ENCODE measurements at places on chromosomes 6 and 20.

DNA sequence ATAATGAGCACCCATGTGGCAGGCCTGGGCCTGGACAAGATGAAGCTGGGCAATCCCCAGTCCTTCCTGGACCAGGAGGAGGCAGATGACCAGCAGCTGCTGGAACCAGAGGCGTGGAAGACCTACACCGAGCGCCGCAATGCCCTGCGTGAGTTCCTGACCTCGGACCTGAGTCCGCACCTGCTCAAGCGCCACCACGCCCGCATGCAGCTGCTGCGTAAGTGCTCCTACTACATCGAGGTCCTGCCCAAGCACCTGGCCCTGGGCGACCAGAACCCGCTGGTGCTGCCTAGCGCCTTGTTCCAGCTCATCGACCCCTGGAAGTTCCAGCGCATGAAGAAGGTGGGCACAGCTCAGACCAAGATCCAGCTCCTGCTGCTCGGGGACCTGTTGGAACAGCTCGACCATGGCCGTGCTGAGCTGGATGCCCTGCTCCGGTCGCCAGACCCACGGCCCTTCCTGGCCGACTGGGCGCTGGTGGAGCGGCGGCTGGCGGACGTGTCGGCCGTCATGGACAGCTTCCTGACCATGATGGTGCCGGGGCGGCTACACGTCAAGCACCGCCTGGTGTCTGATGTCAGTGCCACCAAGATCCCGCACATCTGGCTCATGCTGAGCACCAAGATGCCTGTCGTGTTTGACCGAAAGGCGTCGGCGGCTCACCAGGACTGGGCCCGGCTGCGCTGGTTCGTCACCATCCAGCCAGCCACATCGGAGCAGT lies 1.9 kb downstream of the FNDC11 start:
- H3K36me3 ChIP-seq, result peaks cover 4% of the 10 kb centered on the region
- no peak overlapping the region for H3K4me3 ChIP-seq
- H3K27me3 ChIP-seq, result no peaks in the 10 kb centered on the region
- DNase-seq, result no peak
- H3K4me1 ChIP-seq, result peaks cover 14% of the 10 kb centered on the region
- H3K27ac ChIP-seq, result no peak overlapping the region

DNA sequence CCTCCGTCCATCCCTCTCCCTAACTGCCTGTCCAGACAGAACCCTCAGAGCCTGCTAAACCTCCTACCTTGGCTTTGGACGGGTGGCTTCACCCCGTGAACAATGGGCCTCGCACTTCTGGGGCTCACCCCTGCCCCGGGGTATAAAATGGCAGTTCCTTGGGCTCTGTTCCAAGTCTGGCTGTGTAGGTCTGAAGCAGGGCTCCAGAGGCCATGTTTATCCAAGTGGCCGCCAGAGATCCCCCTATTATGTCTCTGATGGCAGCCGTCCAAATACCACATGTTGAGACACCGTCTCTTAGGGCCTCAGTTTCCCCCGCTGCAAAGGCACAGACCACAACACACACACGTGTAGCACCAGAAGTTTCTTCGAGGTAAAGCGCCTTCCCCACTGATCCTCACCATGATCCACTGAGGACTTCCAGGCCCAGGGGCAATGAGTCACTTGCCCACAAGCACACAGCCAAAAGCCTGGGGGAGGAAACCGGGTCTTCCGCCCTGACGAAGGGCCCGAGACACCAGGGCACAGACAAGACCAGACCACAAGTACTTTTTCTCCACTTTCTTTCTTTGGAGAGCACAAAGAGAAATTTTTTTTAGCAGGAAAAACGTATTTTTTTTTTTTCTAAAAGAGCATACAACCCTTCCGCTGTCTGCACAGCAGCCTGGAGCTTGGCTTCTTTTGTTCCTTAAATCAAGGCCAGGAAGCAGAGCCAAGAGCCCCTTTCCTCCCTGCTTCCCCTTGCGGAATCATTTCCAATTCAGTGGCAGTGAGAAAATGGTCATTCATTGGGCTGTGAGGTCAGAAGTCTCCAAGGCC lies 11.8 kb downstream of the CPNE5 start:
- DNase-seq, result no peak
- peaks cover 10% of the 10 kb centered on the region for H3K4me1 ChIP-seq
- H3K27me3 ChIP-seq, result no peaks in the 10 kb centered on the region
- no peak overlapping the region for H3K27ac ChIP-seq
- no peak overlapping the region for H3K4me3 ChIP-seq
- H3K36me3 ChIP-seq, result no peaks in the 10 kb centered on the region

GRCh38 chr20:46557231-46557956 lies 6.9 kb upstream of the OCSTAMP start:
- no peaks in the 10 kb centered on the region for H3K36me3 ChIP-seq
- no peak for DNase-seq
- H3K27ac ChIP-seq, result no peak overlapping the region
- no peak overlapping the region for H3K4me3 ChIP-seq
- no peaks in the 10 kb centered on the region for H3K27me3 ChIP-seq

GRCh38 chr6:12245763-12246718 lies 44.1 kb upstream of the EDN1 start:
- DNase-seq, result no peak
- H3K4me3 ChIP-seq, result no peak overlapping the region
- no peak overlapping the region for H3K27ac ChIP-seq
- no peaks in the 10 kb centered on the region for H3K36me3 ChIP-seq
- no peaks in the 10 kb centered on the region for H3K4me1 ChIP-seq
- H3K27me3 ChIP-seq, result no peaks in the 10 kb centered on the region

- no peak overlapping the region for H3K4me3 ChIP-seq
- H3K27me3 ChIP-seq, result no peaks in the 10 kb centered on the region
- H3K4me1 ChIP-seq, result no peaks in the 10 kb centered on the region
- no peak for DNase-seq
- H3K36me3 ChIP-seq, result no peaks in the 10 kb centered on the region
These were observed 224.9 kb downstream of the IBTK start for GRCh38 chr6:82022614-82023129.

GRCh38 chr6:73870907-73871306 lies 174.9 kb downstream of the CD109 start:
- no peak for DNase-seq
- H3K27ac ChIP-seq, result no peak overlapping the region
- no peak overlapping the region for H3K4me3 ChIP-seq
- no peaks in the 10 kb centered on the region for H3K4me1 ChIP-seq

GRCh38 chr20:47421076-47421475 lies 64.6 kb upstream of the ZMYND8 start:
- H3K27me3 ChIP-seq, result no peaks in the 10 kb centered on the region
- H3K27ac ChIP-seq, result no peak overlapping the region
- H3K4me3 ChIP-seq, result no peak overlapping the region
- no peak for DNase-seq
- H3K36me3 ChIP-seq, result no peaks in the 10 kb centered on the region
- no peaks in the 10 kb centered on the region for H3K4me1 ChIP-seq

DNA sequence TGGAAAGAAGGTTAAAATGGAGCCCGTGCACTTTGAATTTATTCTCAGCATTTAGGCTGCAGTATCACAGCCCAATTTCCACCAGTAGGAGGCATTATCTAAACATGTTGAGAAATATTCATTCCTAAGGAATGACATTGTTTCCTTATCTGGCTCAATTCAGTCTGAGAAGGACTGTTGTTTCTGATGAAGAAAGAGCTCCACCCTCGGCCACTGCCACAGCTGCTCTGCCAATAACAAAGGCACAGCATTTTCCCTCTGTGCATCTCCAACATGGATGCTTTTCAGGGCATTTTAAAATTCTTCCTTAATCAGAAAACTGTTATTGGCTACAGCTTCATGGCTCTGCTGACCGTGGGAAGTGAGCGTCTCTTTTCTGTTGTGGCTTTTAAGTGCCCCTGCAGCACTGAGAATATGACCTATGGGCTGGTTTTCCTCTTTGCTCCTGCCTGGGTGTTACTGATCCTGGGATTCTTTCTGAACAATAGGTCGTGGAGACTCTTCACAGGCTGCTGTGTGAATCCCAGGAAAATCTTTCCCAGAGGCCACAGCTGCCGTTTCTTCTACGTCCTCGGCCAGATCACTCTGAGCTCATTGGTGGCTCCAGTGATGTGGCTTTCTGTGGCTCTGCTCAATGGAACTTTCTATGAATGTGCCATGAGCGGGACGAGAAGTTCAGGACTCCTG lies at the start of gene CALHM5:
Gene CALHM5 (plus strand): TSS at position 216 of the 687 bp plus-strand sequence. CDS start 58 bp downstream, at position 274.
- H3K27ac ChIP-seq, result peak within 1 kb of the TSS; percentile 55
- H3K4me1 ChIP-seq, result peaks cover 16% of the 10 kb centered on the region
- H3K36me3 ChIP-seq, result no peaks in the 10 kb centered on the region
- no peak for DNase-seq
- peak within 1 kb of the TSS; percentile 53 for H3K4me3 ChIP-seq
